Stimulated activated CD4-positive, alpha-beta T cell treated with anti-CD3 and anti-CD28 coated beads, Interleukin-2, amount 100 ng/mL, for 24 hours (primary cell): ENCODE measurements at places on chromosomes 13 and 19.

DNA sequence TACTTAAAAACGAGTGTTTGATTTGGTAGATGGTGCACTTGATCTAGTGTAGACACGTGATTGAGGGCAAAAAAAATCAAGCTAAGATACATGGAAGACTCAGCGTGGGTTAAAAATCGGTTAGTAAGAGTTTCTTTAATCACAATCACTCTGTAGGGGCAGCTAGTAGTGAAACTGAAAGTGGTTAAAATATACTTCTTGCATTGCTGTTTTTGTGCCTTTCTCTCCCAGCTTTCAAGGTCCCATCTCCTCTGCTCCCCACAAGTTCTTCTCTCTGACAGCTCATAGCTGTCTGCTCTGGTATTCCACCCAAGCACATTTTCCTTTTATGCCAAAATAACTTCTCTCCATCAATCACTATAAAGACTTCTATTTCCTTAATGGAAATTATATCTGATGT, 1089.7 kb downstream of the EFNB2 start:
- no peak for DNase-seq

GRCh38 chr19:28577233-28577632, 635.7 kb downstream of the UQCRFS1 start:
- DNase-seq, result no peak

DNA sequence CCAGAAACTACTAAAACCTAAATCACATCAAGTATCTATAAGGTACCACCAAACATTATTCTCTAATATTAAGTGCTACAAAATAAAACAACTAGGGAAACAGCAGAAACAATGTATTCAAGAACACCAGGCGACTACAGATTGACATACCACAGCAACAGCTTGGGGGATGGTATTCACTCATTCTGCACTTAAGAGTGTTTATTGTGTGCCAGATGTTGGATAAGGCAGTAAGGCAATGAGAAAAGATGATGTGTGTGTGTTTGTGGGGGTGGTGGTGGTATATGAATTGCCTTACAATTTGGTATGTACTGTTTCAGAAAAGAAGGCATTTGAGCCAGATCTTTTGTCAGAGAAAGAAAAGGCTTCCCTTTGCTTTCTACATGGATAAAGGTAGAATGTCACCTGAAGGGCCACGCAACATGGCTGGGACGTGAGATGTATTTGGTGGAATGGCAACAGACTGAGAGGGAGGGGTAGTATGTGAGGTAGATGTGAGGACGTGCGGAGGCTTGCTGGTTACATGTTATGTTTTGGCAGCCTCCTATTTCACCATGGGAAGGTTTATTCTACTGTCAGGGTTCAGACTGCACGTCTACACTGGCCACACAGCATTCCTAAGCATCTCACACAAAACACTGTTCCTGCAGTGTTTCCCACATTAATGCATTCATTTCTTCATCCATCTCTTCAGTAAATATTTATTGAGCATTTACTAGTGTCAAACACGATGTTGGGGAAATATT, 300.7 kb downstream of the KLF12 start:
- no peak for DNase-seq

GRCh38 chr19:11137542-11138384, 17.8 kb downstream of the SPC24 start:
- DNase-seq, result peak; percentile 62

DNA sequence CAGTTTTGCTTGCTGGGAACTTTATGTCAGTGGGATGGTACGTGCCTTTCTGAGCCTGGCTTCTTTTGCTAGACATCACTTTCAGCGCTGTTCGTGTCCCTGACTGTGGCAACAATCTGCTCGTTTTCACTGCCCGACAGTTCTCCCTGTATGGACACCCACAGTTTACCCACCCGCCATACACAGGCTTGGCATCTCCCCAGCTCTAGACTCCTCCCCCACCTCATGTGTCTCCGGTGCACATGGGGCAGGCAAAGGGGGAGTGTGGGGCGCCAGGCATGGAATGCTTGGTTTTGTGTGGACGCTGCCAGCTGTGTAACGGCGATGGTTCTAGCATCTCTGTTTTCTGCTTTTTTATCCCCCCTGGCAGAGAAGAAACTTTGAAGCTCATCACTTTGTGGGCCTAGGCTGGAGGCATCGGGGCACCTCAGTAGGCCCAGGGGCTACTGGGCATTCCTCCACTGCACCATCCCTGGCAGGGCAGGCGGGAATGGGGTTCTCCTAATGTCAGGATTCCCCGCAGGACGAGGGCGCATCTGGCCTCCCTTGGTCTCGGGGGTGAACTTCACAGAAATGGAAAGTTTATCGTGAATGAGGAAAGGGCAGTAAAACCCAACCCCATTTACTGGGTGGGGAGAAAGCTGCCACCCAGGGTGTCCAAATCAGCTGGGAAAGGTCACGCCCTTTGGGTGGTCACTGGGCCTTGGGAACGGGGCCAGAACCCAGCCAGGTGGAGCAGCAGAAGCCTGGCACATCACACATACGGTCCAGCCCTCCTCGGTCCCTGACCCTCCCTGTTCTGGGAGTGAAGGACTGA, 60.8 kb downstream of the CEBPG start:
- no peak for DNase-seq

DNA sequence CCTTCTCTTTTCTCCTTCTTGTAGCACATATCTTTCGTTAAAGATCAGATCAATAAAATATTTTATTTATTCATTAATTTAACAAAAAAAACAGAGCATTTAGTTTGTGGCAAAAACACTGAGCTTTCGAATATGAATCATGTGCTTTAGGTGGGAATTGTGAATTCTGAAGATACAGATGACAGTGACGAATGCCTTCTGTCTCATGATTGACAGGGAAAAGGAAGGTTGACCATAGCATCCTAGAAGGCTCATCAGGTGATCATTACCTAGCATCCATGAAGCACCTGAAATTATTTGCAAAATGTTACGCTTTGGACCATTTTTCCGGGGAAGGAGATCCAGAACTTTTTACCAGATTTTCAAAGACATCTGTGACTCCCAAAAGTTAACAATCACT, 3.8 kb downstream of the ARL11 start:
- no peak for DNase-seq

DNA sequence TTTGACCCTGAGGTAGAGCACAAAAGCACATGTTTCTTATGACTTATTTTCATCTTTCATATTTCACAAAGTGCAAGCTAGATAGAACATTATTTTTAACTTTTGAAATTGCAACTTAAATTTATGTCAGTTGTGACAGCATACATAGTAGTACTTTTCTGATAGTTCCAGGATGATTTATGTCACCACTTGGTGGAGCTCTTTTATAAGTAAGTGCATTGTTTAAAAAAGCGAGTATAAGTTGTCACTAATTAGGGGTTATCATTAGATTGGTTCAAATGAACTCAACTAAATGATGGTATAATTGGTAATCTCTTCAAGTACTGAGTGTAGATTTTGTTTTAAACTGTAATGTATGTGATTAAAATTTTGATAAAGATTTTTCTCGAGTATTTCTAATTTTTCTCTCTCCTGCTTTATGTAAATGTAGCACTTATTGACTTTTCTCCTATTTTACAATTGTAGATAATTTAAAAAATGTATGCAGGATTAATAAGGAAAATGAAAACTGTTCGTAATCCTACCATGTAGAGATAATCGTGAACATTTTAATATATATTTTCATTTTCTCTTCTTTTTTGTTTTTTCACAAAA, 31.1 kb downstream of the RB1 start:
- no peak for DNase-seq
